ENCODE measurements at places on chromosomes 7 and 10.

- DNase-seq = no peak
Observed at GRCh38 chr10:4033341-4033896, 248.4 kb upstream of the KLF6 start.

GRCh38 chr7:136312592-136312991 is 335.4 kb upstream of the MTPN start:
- no peak for DNase-seq

DNA sequence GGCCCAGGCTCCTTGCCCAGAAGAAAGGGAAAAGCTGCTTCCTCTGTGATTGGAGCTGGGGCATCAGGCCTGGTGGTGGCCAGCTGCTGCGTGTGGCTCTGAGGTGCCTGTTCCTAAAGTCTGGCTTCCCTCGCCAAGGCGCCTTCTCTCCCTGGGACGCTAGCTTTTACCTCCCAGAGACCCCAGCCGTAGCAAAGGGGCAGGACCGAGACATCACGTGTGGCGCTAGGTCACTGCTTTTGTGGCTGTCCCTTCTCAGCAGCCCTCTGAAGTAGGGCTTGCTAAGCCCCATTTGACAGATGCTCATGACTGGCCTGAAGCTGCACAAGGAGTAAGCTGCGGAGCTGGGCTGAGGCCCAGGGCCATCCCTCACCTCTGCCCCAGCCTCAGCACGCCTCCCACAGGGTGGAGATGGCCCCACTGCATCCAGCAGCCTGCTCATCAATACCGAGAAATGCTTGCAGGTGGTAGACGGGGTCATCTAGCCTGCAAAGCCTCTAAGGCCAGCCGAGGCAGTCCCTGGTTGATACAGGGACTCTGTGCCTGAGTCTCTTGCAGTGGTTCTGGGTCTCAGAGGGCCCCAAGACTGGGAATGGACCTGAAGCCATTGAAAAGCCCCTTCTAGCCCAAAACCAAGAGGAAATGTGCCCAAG is 171.2 kb downstream of the LCOR start:
- DNase-seq = no peak

- no peak for DNase-seq
Observed at GRCh38 chr7:12927635-12928434, 240.4 kb downstream of the ARL4A start.

DNA sequence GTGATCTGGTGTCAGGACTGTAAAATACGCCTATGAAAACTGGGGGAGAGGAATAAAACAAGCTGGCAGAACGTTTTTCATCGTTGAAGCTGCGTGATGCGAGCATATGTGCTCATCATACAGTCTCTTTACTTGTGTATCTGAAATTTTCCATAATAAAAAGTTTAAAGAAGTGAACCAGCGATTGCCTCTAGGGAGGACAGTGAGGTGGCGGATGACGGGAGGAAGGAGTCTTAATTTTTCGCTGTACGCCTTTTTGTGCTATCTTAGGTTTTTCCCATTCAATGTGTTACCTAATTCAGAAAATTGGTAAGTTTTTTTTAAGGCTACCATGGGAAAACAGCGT is 891 bp upstream of the WAPL start:
- no peak for DNase-seq

DNA sequence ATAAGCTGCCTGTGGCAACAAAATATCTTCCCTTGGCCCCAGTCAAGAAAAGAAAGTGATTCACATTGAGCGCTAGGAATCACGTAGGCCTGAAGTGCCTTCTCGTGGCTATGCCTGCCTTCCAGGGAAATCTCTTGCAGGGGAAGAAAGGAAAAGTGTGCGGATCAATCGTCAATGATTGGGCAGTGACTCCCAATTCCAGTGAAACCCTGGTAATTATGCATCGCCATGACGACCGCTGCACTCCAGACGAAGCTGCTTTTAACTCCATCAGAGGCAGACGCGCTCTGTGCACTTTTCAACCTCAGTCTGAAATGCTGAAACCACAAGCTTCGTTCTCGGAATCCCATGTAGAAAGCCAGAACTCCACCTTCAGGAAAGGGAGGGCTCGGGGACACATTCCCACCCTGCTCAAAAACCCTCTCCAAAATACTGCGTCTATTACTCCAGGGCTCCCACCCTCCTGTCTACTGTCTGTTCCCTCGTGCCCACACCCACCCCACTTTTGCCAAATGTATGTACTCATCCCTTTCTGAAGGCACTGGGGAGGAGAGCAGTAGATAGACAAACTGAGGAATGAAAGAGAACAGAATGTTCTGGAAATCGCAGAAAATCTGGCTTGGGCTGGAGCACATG is 24.2 kb upstream of the PRKAG2 start:
- no peak for DNase-seq

- no peak for DNase-seq
Observed at GRCh38 chr10:71963351-71964097, 671 bp upstream of the CHST3 start.

- no peak for DNase-seq
Observed at GRCh38 chr10:19299645-19300044, 251.0 kb downstream of the MALRD1 start.

DNA sequence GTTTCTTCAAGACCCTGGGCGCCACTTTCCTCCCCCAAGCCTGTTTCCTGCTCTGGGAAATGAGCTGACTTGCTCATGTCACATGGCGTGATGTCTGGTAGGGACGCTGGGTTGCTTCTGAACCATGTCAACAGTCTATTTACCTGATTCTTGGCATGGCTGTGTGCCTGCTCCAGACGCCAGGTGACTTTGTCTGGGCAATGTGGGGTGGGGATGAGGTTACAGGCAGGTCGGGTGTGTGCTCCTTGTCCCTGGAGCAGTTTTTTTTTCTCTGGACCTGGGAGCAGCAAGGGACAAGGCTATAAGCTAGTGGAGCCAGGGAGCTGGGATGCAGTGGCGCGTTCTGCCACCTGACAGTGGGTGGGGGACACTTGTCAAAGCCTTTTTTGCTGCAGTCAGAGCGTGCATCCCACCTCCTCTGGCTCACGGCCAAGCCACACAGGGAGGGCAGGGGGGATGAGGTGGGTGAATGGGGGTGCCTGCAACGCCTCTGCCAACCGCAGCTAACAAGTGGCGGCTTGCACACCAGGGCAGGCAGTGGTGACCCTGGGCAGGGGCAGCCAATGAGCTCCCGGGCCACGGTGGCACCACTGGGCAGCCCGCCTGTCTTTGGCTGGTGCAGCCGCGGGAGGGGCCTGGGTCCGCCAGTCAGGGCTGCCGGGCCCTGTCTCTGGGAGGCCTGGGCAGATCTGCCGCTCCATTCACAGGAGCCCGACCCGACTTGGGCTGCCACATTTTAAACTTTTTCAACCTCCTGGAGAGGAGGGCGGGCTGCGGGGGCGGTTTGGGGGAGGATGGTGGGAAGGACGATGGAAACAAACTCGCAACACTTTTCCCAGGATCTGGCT is 22.9 kb downstream of the DNAJB12 start:
- peak; percentile 56 for DNase-seq

GRCh38 chr7:155947051-155947450 is 134.8 kb upstream of the SHH start:
- no peak for DNase-seq

GRCh38 chr10:3119796-3120459 is 52.6 kb downstream of the PFKP start:
- no peak for DNase-seq

DNA sequence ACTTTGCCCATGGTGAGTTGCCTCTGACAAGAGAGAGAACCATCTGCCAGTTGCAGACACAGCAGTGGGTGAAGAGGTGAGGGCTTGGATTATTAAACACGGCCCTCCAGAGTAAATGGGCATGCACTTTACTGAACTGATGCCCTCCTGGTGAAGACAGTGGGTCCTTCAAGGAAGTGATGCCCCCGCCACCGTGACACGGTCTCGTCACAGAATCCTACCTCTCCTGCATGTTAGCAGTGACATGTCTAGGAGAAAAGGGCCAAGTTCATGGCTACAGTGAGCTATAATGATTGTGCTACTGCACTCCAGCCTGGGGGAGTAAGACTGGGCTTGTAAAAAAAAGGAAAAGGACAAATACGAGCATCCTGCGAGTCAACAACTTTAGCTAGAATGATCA is 2.4 kb downstream of the BNIP3 start:
- no peak for DNase-seq

DNA sequence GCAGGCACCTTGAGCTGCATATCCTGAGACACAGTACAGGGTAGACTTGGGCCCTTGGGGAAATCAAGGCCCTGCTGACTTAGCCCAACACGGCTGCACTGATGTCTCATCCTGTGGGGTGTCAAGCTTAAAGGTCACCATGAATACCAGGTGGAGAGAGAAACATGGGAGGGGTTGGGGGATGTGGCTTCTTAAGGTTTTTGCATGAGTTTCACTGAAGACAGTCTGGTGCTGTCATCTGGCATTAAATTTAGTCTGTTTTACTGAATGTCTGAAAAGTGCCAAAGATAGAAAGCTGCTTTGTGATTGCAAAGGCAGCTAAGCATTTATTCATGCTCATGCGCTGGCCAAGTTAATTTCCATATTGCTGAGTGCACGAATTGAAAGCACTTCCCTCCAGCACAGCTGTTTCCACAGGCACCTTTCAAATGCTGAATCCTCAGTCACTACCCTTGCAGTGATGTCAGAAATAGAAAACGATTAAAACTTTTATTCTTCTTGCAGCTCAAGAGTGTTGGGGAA is 102.1 kb downstream of the OSBPL3 start:
- DNase-seq = no peak

Measured in esophagus squamous epithelium (tissue), 5 donors.